ENCODE measurements at places on chromosomes 4 and X.
A peak's percentile ranks its signal among the peaks of the same experiment; 100 is the strongest.

- no peak for DNase-seq
Observed at GRCh38 chr4:100525686-100526085, 7.9 kb upstream of the EMCN start.

- DNase-seq: no peak
Observed at GRCh38 chr4:166282081-166282770, 409.2 kb downstream of the TLL1 start.

DNA sequence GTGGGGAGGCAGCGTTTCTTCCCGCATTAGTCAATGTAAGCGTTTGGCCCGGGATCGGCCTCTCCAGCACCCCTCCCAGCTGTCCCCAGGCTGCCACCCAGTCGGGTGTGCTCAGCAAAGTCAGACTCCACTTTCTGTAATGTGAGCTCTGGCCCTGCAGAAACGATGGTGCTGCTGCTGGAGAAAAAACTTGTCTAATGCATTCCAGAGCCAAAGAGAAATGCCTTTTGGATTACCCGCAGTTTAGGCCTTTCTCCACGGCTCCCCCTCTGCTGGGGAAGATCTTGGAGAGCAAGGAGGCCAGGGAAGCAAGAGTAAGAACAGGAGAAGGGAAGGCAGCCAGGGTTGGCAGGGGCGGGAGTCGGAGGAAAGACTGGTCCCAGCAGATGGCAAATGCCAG lies 55.2 kb downstream of the ELF4 start:
- DNase-seq: no peak

GRCh38 chr4:173192375-173193162 lies 24.0 kb downstream of the GALNT7 start:
- DNase-seq: no peak

- no peak for DNase-seq
Observed at GRCh38 chr4:16992566-16993225, 94.3 kb upstream of the LDB2 start.

- DNase-seq: no peak
Observed at GRCh38 chr4:107066621-107067020, 30.5 kb upstream of the DKK2 start.

DNA sequence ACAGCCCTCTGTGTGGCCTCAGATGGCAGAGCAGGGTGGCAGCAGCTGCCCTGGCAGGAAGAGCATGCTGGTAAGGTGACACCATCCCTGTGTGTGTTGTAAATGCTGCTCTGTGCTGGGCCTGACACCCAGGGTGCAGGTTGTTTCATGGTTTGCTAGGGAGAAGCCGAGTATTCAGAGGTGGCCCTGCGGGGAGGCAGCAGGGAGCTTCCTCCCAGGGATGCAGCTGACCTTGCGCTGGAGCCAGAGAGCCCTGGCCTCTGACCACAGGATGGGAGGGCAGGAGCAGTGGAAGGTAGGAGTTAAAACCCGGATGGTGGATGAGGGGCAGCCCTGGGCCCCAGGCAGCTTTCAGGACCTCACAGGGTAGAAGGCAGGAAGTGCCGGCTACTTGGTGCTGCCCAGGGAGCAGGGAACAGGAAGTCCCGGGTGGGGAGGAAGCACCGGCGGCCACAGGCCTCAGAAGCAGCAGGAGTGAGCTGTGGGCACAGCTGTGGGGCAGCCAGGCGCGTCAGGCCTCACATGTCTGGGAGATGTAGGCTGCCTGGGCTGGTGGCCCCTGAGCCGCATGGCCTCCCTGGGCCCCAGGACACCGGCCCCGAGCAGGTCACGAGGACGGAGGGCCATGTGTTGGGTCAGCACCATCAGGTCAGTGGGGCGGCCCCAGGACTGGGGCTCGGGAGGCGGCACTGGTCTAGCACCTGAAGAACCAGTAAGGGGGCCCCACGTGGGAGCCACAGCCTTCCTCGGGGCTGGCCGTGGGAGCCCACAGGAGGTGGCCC lies 19.1 kb downstream of the SH3BP2 start:
- peak; percentile 81 for DNase-seq

DNA sequence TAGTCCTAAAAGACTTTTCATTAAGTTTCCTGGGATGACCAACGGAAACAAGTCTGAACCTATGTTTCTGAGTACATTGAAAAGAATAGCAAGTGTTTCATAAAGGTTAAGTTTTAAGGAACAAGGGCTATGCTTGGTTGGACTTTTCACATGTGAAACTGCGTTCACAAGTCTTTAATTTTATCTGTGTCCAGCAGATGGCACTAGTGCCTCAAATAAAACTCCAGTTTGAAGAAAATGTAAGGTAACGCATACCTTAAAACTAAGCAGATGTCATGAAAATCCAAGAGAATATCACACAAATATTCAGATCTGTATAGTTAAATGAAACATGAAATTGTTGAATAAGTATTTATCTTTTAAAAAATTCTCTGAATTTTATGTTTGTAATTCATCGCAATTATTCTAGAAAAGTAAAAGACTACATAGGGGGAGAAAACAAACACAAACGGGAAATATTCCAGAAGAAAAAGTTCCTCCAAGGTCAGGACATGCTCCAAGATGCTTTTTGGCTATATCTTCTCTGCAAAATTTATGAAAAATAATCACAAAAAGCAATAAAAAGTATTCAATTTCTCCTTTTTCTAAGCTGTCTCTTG lies 89.6 kb upstream of the MAD2L1 start:
- DNase-seq: peak; percentile 24

DNA sequence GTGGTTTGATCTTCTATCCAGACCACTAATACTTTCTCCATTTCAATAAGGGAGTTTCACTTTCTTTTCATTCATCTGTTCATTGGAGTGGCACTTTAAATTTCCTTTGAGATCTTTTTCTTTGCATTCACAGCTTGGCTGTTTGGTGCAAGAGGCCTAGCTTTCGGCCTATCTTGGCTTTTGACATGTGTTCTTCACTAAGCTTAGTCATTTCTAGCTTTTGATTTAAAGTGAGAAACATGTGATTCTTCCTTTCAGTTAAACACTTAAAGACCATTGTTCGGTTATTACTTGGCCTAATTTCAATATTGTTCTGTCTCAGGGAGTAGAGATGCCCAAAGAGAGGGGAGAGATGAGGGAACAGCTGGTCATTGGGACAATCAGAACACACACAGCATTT lies 24.3 kb downstream of the CXCL13 start:
- DNase-seq: peak; percentile 73

GRCh38 chr4:147518086-147518485 lies 37.2 kb downstream of the EDNRA start:
- no peak for DNase-seq

DNA sequence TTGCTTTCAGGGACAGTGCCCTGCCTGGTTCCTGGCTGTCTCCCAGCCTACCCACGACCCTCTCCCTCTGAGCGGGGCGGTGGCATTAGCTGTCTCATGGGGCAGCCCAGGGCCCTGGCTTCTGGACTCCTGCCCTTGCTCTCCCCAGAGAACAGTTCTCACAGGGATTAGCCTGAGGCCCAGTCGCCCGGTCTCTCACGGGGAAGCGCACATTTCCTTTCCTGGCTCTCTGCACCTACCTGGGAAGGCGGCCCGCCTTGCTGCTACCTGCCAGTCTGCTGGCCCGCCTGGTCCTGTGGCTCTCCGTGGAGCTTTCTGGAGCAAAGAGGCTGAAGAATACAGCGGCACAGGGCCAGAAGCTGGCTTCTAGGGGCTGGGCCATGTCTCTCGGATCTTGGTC lies 128.4 kb downstream of the FHDC1 start:
- DNase-seq: no peak

DNA sequence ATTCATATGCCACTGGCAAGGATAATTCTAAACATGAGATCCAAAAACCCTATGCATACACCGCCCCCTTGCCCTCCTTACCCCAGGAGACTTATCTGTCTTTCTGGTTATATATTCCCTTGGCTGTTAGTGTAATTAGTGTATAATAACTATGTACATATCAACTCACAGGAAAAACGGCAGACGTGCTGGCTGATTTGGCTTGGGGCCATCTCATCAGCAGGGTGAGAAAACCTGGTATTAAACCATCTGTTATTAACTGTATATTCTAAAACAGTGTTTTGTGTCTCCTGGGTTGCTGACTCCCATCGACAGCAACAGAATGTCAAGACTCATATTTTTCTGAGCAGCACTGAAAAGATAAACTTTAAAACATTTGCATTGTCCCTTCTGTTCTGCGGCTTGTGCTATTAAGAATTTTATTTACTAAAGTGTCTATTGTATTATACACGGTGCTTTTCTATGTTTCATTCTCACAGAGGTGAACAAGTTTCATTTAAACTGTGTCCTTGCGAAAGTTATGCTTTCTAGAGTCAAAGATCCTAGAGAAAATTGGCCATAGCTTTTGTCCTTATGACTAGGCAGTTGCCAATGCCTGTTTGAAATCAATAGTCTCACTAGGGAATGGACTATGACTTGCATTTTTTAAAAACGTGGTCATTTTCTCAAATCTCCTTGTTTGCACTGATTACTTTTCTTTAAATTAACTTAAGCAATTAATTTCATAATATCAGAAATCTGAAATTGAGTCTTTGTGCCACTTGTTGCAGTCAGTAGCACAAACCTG lies 211.5 kb upstream of the MID1 start:
- DNase-seq: no peak

GRCh38 chr4:102437111-102437510 lies 64.0 kb upstream of the NFKB1 start:
- no peak for DNase-seq

- DNase-seq: no peak
Observed at GRCh38 chr4:156929386-156930105, 42.1 kb downstream of the PDGFC start.

- DNase-seq: no peak
Observed at GRCh38 chr4:71553605-71554004, 214.8 kb downstream of the SLC4A4 start.

GRCh38 chr4:103892586-103892985 lies 172.8 kb upstream of the TACR3 start:
- DNase-seq: no peak

GRCh38 chr4:10893395-10893794 lies 208.8 kb upstream of the CLNK start:
- DNase-seq: no peak

Measured in foreskin melanocyte (primary cell).